Activated T-helper 1 cell treated with Interleukin-2 at 50 U/mL for 16 hours (primary cell): ENCODE measurements at places on chromosomes 6 and 20.

DNA sequence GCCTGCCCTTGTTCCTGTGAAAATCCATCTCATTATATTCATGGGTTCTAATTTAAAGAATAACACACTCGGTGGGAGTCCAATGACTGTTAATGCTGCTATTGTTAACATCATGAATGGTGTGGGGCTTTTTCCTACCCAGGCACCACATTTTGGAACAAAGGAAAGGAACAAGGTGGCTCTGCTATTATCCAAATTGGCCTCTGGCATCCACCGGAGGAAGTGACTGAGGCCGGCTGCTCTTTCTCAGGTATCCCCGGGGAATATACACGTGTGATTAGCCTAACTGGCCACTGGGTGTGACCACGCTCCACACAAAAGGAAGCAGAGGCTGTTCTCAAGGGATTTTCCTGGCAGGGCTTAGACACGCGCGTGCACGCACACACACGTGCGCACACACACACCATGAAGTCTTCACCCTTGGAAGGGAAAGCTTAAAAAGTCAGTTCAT, 601.2 kb upstream of the ARID1B start:
- DNase-seq, result no peak

DNA sequence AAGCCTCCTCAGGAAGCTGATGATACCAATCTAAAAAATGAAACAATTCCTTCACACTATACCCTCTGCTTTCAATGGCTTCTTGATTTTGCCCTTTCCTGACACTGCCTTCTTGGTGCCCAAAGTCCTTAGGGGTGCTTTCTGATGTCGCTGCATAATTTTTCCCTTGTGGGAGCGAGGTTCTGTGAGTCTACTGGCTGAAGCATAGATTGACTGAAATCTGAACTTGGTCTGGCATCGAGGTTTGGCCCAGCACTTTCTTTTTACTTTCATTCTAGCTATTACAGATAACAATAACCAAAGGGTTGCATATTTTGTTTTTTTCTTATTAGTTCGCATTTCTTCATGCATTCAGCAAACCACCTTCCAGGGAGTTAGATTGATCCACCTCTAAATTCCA, 65.8 kb downstream of the E2F3 start:
- no peak for DNase-seq

DNA sequence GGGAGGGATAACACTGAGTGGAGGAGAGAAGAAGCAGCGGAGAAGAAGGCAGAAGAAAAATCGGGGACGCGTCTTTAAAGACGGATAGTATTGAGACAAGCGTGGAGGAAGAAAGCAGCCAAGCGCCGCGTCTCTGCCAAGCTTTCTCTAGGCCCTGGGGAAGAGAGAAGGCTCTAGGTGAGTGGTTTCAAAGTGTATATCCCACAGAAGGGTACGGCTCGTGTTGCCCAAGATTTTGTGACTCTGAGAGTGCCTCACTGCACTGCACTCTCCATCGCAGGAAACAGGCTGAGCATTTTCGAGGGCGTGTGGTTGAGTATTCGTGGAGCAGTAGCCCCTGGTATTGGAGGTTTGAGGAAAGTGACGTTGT, 185.4 kb downstream of the TRIM27 start:
- no peak for DNase-seq

DNA sequence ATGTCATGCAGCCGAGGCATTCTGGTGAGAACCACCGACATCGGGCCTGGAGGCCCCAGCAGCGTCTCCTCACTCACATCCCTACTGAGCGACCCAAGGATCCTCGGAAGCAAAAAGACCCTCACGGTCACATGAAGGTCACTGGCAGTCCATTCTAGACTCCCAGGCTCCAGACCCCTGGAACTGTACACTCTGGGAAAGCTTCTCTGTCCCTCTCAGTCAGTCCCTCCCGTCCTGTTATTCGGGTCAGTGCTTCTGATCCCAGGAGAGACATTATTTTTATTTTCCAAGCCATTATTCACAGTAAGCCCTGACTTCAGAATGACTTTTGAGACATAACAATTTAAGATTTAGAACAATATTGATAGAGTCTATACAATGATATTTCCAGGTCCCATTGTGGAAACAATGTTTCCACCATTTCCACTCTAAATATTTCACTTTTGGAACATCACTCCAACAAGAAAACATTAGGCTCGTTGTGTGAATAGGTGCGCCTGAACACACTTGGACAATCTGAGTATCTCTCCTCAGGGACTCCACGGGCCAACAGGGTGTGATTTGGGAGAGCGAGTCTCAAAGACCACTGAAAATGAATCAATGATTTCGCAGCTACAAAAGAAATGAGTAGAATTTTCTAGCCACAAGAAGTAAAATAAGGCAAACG, 199.7 kb downstream of the SOD2 start:
- no peak for DNase-seq

DNA sequence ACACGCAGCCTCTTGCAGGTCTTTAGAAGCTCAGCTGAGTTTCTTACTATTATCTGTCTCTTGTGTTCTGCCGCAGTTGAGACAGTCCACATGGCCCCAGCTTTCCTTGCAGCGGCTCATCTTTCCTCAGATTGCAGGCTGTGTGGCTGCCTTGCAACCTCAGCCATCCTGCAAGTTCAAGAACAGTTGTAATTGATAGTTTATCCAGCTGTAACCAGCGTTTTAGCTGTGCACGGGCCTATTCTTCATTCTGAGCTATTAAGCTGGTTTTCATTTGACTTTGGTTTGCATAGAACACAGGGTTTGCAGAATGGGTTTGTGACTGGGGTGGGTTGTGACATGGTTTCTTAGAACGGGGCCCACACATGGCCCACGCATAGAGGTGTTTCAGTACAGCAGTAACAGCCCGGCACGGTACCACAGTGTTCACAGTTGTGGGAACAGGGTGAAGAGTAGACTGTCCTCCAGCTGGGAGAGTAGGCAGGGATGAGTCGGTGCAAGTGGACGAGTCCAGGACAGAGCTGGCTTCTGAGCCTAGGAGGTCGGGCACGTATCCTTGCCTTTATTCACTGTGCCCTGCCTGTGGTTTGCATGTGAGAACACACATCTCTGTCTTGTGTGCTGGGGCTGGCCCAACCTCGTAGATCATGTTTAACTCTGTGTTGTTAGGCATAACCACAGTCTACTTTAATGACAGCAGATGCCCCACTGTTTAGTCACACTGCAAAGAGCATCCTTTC, 89.2 kb downstream of the RPP40 start:
- no peak for DNase-seq

DNA sequence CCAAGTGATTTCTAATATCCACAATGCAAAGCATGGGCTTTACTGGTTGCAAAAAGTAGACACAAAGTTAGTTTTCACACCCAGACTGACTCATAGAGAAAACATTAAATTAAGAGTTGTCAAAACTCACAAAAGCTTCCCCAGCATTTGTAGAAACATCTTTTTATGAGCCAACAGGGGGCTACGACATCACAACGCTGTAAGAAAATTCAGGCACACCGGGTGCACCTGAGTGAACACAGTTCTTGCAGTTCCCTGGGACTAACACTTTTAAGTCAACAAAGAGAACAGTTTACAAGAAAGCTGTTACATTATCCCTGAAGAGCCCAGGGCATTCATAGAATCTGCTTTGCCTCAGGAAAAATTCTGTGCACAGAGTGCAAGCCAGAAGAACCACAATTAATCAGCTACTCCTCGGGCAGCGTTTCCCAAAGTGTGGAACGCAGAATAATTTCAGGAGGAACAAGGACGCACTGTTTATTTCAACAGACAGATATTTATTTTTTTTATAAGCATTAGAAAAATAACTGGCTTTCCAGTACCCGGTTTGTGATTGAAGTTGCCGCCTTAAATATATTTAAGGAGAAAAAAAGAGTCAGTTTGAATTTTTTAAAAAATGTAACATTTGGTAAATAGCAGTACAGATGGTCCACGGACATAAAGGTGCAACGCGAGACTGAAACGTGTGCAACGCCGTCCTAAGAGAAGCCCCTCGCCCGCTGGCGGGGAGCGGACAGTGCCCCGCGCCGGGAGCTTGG, 1.2 kb downstream of the NCOA5 start:
- DNase-seq, result no peak

DNA sequence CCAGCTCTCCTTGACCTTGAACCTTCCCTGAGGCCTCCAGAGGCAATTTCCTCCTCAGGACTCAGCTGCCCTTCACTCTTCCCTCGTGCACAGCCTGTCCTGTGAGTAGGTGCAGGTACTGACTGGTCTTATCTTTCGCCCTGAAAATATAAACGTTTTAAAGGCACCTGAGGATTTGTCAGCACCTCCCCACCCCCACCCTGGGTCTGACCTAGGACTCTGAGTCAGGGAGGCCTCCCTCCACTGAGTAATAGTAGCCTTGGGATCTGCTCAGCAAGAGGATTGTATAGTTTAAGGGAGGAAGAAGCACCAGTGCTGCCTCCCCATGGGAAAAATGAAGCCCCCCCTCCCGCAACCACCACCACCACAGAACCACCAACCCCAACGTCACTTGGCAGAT, 54.6 kb downstream of the PPARD start:
- no peak for DNase-seq

DNA sequence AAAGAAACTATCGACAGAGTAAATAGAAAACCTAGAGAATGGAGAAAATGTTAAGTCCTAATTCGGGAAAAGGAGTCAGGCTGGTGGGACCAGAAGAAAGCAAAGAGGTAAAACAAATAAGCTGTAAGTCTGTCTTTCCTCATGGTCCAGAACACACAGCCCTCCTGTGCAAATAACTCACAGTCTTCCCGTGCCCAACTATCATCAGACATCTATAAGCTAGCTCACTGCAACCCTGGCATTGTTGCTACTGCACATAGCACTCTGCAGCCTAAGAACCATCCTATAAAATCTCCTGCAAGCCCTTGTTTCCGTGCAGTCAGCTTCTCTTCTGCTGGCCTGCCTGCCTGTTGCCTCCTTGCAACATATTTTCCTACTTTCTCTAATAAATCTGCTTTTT, 17.4 kb downstream of the HLA-DRA start:
- no peak for DNase-seq

GRCh38 chr6:19322691-19323485, 514.3 kb upstream of the ID4 start:
- DNase-seq, result no peak

- no peak for DNase-seq
These were observed 13.7 kb downstream of the SPATA2 start for GRCh38 chr20:49901588-49901987.

- no peak for DNase-seq
These were observed 7.5 kb upstream of the APCDD1L start for GRCh38 chr20:58522666-58523065.

DNA sequence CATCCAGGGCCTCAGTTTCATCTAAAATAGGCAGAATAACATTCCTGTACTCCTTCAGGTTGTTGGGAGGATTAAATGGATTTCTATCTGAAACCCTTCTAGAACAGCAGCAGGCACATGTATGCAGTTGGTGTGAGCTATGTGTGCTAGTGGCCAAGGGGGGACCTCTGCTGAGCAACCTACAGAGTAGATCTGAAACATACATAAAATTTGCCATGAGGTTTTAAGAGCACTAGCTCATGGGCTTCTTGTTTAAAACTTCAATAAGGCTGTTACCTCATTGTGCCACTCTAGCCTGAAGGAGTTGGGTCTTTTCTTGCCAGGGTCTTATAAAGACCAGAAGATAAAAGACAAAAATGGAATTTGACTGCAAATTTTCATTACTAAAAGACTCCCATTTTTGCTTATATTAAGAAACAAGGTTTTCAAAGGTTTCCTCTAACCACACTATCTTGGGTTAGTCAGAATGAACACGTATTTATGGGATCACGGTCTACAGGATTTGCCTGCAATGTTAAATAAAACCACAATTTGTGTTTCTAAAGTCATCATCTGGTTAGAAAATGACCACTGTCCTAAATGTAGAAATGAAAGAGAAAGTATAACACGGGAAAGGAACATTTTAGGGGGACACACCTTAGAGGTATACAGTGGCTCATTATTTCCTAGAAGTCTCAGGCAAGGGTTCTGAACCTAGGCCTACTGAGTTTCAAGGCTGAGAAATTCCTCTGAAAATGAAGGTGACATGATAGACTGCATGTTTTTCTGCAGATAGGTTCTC, 144.9 kb upstream of the OLIG3 start:
- DNase-seq, result no peak

GRCh38 chr6:64717281-64717680, 989.7 kb downstream of the EYS start:
- no peak for DNase-seq
